ENCODE measurements at places on chromosomes 11 and 22.

DNA sequence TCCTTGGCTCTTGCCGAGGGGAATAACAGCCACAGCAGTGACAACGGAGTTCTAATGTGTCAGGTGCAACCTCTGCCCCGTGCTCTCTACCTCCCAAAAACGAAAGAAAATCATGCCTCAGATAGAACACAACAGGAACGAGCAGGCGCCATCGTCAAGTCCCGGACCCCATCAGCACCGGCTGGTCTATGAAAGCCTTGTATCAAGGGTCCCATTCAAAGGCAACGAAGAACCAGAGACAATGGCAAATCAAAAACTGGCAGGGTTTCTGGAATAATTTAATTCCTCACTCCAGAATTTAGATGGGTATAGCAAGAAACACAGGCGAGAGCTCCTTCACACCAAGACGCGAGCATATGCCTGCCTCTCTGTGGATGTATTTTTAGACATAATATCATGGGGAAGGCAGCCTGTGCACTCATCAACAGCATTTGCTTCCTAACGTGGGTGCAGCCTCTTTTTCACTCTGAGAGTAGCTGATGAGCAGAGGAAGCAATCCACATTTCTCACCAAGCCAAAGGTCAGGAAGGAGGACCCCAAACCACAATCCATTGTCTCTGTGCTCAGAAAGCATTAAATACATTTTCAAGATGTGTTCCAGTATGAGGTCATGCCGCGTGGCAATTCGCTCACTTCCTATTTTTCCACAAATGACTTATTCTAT lies 193.4 kb upstream of the BLID start:
- no peak for DNase-seq

DNA sequence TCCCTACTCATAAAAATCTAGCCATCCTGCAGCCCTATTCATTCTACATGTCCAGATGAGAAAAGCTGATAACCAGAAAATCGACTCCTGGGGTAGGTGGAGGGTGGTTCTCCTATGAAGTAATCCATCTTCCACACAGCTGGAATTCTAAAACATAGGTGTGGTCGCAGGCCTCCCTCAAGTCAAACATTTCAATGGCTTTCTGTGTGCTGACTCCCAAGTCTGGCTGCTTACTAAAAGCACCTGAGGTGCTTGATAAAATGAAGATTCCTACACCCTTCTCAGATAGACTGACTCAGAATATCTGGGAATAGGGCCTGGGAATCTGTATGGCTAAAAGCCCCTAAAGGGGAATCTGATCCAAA lies 26.1 kb downstream of the IRAG1 start:
- peak; percentile 57 for DNase-seq

DNA sequence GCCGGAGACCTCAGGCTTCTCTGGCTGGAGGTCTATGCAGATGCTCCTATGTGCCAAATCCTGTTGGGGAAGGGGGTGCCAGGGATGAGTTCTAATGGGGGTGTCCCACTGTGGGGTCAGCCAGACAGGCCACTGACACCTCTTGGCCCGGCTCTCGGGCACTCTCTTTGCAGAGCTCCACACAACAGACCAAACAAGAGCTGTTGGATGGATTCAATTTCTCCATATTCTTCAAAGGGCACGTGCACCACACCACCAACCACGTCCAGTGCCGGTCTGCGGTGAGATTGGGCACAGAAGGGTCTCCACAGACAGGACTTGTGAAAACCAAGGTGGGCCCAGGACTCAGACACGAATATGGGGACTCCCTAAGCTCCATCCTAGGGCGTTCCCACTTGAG lies 2.2 kb upstream of the RGL4 start:
- no peak for DNase-seq

- DNase-seq: no peak
These were observed 269.3 kb downstream of the BUD13 start for GRCh38 chr11:116503216-116504160.

- no peak for DNase-seq
These were observed 439 bp downstream of the SPA17 start for GRCh38 chr11:124674168-124674517.

GRCh38 chr11:27926981-27927481 lies 180.9 kb downstream of the KIF18A start:
- peak; percentile 99 for DNase-seq

DNA sequence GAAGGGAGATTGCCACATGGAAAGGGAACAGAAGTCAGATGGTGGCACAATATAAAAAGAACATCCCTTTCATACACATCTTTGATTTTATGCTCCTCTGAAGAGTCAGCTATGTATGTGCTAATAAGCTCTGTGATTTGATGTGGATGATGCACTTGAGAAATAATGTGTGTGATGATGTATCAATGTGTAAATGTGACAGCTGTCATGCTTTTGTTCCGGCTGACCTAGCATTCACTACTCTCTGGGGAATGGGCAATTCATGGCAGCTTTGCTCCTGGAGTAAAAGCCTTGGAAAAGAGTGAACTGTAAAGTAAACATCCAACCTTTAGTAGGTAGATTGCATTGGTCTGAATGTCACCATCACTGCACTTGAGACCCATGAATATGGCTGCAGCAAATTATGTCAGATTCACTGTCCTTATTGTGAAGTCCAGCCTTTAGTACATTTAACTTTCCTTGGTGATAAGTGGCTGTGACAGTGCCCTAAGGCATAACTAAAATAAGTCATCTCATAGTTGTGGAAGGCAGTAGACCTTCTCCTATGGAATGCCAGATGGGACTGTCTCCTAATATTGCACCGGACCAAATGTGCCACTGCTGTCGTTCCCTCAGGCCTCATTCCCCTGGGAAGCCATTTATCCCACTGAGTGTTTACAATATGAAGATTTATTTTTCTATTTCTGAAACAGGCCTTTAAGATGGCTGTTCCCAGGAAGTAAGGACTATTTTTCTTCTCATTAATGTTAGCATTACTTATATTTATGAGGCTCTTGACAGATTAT lies 178.2 kb upstream of the CCDC90B start:
- DNase-seq: no peak

GRCh38 chr11:10655227-10655626 lies 38.3 kb downstream of the IRAG1 start:
- no peak for DNase-seq

- no peak for DNase-seq
These were observed 398.6 kb upstream of the DDI1 start for GRCh38 chr11:103637831-103638230.

DNA sequence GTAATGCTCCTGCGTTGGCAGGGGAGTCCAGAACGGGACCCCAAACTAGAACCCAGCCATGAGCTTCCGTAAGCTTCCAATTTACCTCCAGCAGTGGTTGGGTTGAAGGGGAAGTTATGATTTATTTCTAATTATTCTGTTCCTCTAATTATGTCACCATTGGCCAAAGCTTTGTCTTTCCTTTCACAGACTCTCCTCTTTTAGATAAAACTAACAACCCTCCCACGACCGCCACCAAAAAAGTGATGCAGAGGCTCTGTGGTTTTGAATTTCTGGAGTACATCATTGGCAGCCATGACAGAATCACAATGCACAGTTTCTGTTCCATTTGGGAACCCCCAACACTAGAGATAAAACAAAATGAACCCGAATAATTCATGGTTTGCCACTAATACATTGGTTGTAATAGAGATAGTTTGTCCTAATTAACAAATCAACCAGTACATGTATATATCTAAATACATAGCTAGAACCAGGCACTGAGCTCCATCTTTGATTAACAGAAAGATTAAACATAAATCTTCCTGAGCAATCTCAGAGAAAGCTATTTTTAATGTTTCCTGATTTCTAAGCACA lies 64.3 kb downstream of the ETS1 start:
- DNase-seq: no peak

DNA sequence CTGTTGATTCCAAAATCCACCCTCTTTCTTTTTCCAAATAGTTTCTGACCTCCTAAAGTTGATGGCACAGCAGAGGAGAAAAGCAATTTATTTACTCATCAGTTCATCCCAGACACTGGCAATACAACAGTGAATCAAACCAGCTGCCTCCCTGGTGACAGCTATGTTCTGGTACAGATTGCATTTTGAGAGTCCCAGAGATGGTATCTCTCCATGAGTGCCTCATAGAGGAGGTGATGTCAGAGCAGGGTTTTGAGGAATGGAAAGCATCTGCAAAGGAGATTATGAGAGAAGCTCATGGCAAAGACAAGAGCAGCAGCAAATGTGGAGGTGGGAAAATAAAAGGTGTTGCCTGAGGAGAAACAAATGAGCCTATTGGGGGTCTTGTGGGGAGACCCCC lies 377.2 kb downstream of the MN1 start:
- DNase-seq: no peak

GRCh38 chr11:102144357-102145355 lies 34.4 kb downstream of the YAP1 start:
- DNase-seq: no peak

GRCh38 chr11:8698379-8698851 lies 15.8 kb downstream of the RPL27A start:
- no peak for DNase-seq

- DNase-seq: no peak
These were observed 759.4 kb downstream of the NELL1 start for GRCh38 chr11:21428796-21429195.

GRCh38 chr11:88535916-88536547 lies 198.5 kb upstream of the CTSC start:
- DNase-seq: peak; percentile 75

GRCh38 chr22:30089655-30089974 lies 9.4 kb downstream of the HORMAD2 start:
- DNase-seq: no peak

DNA sequence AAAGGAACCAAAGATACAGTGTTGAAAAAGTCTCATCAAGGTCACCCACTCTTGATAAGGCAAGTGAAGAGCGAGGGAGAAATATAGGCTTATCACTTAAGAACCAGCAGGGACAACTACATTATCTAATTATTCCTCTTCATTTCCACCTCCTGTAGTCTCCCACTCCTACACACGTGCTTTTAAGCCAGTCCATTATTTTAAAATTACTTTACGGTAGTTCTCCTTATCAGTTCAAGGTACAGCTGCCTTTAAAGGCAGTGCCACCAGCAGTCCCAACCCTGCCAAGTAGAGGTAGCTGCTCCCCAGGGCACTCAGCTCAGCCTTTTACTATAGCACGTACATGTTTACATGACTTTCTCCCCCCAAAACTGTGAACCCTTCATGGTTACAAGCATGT lies 161.5 kb upstream of the BLID start:
- no peak for DNase-seq

- DNase-seq: peak; percentile 44
These were observed 199.0 kb downstream of the GRIK4 start for GRCh38 chr11:120710354-120711131.

DNA sequence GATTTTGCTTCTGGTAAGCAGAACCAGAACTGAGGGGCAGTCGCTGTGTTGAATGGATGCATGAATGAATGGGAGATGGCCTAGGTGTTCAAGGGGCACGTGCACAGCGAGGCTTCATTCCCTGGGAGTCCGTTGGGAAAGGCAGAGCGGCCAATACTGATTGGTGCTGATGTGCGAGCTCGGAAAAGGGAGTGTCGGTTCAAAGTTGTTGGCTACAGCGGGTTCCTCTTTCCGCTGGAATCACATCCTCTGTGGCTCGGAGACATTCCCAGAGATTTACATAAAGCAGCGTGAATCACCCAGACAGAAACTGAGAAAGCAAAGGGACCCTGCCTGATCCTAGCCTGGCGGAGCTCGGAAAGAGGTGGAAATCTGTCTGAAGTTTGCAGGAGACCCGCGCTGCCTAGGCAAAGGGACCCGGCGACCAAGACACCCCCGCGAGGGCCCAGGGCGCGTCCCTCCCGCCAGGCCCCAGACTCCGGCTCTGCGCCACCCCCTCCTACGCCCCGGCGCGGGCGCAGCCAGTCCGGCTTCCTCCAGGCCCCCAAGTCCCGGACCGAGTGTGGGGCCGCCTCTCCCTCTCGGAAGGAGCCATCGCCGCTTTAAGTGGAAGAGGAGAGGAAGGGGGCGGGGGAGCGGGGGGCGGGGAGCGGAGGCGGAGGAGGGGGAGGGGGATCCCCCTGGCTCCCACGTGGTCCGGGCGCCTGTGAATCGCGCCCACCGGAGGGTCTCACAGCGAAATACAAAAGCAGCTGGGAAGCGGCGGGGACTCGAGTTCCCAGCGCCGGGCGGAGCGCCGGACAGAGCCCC lies at the start of gene FJX1:
Gene FJX1 (plus strand): TSS at position 774 of the 810 bp plus-strand sequence. CDS start 177 bp downstream, outside the sequence.
- peak; percentile 76 for DNase-seq

DNA sequence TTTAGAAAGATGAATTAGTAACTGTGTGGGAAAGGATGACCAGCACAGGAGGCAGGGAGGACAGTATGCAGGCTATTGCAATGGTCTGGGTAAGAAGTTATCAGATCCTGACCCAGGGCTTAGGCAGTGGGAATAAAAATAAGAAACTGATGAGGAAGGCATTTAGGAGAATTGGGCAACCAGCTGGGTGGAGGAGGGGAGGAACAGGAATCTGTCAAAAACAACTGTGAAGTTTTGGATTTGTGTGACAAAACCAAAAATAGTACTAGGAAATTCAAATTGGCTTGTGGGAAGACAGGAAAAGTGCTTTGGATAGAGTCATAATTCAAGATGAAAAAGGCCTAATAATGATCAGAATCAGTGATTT lies 27.9 kb downstream of the MMP13 start:
- no peak for DNase-seq

GRCh38 chr11:12705874-12706273 lies 31.7 kb downstream of the TEAD1 start:
- no peak for DNase-seq

- DNase-seq: no peak
These were observed 29.5 kb upstream of the ANO5 start for GRCh38 chr11:22163394-22163797.

DNA sequence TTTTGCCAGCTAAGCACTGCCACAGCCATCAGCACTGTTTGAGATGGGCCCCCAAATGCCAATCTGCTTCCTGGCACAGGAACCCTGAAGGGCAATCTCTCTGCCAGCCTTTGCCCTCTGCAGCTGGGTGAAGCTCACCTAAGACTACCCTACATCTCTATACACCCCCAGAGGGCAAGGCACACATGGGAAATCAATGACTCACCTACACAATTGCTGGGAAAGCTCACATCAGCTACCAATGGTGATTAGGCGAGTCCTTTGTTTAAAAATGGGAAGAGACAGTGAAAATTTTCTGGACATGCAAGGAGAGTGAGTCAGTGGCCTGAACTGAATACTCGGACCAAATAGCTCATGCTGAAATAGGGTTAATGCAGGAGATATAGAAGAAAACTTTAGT lies 12.6 kb upstream of the PRDM11 start:
- DNase-seq: no peak

DNA sequence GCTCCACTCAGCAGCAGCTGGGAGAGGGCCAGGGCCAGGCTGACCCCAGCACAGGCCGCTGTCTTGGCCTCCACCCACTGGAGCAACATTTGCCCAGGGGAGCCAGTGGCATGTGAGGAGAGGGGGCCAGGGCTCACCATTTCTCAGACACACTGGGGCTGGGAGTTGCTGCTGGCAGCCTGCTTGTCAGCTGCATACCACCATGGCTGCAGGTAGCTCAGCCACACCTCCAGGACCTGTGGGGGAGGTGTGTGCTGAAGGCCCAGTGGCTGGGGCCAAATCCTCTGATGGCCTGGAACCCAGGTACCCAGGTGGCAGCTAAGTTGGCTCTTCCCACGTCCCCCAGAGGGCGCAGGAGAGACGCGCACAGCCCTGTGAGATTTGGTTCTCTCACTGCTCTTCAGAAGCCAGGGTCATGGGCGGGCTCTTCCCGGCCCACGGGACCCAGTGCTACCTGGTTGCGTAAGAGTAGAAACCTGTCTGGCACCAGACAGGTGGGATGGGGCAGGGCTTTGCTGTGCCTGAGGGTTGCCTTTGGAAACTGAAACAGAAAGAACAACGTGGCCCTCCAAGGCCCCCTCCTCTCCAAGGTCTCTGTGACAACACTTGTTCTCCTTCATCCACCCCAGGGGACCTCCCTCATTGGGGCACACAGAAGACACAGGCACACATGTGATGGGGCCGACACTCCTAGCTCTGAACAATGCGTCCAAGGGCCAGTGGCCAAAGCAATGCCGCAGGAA lies 98.8 kb downstream of the MED15 start:
- peak; percentile 5 for DNase-seq

GRCh38 chr11:14117632-14118031 lies 155.1 kb downstream of the SPON1 start:
- no peak for DNase-seq

Data from fibroblast of skin of left biceps (primary cell).